CD8-positive, alpha-beta T cell (primary cell): ENCODE measurements at places on chromosomes 1 and 21.

- DNase-seq, result no peak
Observed at GRCh38 chr1:11406845-11407244, 72.1 kb upstream of the DISP3 start.

DNA sequence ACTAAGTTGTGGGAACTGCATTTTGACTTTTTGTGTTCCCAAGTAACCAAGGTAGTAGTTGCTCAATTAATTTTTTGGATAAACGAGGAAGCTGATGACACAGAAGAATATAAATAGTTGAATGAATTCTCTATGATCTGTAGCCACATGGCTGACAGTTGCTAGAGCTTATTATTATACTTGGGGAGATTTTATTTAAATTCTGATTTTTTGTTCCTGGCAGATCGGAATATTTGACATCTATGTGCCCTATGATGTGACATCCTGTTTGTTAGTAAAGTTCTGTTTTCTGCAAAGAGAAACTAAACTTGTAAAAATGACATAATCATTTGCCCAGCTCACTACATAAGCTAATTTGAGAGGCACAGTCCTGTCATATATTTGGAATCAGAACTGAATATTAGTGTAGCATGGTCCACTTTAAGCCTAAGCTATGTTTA is 9.7 kb upstream of the LYST start:
- DNase-seq, result peak; percentile 31

DNA sequence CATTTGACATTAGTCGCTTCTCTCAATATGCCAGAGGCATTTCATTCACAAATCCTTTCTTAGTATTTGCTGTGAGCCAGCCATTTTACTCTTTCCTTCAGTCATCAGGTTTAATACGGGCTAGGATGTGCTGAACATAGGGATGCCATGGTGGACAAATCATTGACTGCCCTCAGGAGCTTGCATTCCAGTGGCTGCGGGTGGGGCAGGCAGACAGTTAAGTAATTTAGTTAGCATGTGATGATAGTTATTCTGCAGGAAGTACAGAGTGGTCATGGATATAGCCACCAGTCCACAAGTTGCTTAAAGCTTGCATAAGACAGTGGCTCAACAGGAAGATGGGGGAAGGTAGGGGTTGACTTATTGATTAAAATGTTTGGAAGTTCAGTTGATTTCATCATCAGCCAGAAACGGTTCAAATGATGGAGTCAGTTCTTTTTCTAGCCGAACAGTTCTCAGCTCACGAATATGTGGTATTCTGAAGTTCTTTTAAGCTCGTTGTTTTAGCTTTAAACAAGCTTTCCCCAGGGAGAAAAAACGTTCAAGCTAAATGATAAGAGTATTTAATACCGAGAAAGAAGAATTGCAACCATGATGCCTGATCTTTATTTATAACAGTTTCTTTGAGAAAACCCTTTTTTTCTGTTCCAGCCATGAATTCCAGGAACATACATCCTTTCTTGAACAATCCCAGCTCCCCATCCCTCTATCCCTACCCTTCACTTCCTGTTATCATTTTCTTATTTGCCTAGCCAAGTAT is 1.4 kb downstream of the SLC22A15 start:
- DNase-seq, result no peak

DNA sequence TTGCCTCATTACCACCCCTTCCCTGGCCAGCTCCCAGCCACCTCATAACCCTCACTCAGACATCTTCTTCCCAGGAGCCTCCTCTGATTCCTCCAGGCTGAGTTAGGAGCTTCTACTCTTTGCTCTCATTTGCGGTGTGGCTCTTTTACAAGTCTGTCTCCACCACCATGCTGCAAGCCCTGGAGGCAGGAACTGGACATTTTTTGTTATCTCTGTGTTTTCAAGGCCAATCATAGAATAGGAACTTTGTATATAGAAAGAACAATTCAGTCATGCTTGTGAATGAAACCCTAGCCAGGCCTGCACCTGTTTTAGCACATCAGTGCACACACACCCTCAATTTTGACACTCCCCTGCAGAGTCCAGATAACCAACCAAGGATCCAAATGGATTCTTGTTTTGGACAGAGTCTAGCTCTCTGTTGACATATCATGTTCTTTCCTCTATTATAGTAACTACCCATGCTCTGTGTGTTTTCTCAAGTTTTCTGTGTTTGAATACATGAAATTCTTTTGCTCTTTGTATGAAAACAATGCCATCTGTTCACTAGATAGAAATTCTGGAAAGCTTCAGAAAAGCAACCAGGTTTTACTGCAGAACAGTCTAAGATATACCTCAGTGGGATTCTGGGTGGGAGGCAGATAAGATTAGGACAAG is 60.9 kb upstream of the ZNF648 start:
- DNase-seq, result no peak

DNA sequence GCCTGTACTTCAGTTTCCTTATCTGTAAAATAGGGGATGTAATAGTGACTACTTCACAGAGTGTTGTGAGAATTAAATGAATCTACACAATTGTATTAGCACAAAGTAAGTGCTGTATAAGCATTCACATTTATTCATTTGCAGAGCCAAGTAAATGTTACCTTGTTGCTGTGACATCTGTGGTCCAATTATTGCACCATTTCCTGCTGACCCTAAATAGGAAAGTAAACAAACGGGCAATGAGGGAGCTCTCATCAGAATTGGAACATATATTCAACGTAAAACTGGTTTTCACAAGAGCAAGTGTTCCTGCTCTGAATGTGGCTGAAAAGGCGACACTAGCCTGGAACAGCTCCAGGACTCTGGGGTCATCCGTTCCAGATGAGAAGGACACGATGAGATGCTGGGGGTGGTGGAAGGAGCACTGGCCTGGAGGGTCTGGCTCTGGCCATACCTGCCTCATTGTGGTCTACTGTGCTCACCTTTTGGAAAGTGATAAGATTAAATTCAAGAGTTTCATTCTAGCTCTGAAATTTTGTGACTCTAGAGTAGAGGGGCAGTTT is 34.5 kb downstream of the PROX1 start:
- DNase-seq, result no peak

DNA sequence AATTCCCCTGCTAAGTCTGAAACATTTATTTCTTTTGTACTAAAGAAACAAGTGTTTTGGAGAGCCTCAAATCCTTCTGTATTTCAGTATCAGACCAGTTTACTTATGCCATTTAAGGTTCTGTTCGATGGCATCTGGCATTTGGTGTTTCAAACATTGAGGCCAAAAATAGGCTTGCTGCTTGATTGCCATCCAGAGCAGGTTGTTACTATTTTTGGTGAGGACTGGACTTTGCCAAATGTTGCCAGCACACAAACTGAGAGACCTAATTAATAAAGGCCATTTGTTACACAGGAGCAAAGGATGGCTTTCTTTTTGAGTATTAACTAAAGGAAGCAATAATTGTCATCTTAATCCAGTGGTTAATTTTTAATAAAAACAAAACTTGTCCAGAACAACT is 26.2 kb downstream of the VPS45 start:
- DNase-seq, result no peak

DNA sequence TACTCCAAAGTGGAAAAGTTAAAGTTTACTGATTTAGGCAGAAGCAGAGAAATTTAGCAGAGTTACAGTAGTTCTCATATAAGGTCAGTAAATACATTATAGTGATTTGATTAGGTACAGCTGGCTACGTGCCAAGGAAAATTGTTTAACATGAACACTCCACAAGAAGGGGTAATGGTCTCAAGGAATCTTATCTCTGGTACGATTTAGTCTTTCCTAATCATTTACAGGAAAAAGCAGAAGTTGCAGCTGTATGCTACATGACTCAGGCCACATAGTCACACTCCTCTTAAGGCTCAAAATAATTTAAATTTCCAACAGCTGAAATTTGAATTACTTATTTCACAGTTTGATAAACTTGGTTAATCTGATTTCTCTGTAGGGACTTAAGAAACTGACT is 36.9 kb upstream of the OR2B11 start:
- DNase-seq, result no peak

DNA sequence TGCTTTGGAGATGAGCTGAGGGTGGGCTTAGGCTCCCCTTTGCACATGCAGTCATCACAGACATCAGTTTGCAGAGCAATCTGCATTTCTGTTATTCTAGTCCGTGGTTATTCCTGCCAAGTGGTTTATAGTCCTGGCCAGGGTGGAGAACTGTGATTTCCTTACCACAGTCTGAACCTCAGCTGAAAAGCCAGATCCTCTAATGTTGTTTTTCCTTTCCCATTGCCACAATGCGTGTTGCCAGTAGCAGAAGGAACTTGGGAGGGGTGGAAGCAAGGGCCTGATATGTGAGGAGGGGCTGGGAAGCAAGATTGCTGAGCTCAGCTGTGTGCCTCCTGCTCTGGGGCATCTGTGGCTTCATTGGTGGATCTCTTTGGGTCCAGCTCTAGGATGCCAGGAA is 18.0 kb upstream of the ST3GAL3 start:
- DNase-seq, result no peak
